ENCODE measurements at places on chromosomes 6 and 20. TPM values are rescaled to one million over a fixed set of nuclear protein-coding genes. Genes with fewer than 3 reads are reported as not detected.

GRCh38 chr6:113855500-113856374, 1.4 kb upstream of the MARCKS start:
- peak overlapping the region; percentile 99 for H3K27ac ChIP-seq
- H3K36me3 ChIP-seq: no peaks in the 10 kb centered on the region
- peak; percentile 53 for DNase-seq
- no peaks in the 10 kb centered on the region for H3K27me3 ChIP-seq
- peak overlapping the region; percentile 84 for H3K4me3 ChIP-seq
- no peaks in the 10 kb centered on the region for H3K4me1 ChIP-seq

RGS17 gene
- 0.25 TPM for total RNA-seq

DNA sequence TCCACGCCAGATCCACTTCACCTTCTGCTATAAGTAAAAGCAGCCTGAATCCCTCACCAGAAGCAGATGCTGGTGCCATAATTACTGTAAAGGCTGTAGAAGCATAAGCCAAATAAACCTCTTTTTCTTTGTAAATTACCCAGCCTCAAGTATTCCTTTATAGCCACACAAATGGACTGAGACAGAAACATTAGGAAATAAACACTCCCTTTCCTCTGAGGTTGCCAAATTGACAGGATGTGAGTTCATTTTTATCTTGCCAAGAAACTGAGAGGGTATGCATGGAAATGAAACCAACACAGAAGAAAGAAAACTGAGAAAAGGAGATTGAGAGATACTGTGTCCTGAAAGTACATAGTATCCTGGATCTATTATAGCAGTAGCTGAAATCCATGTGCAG, 481.2 kb downstream of the HAO1 start:
- H3K27me3 ChIP-seq: no peaks in the 10 kb centered on the region
- H3K4me1 ChIP-seq: no peaks in the 10 kb centered on the region
- no peak for DNase-seq
- no peak overlapping the region for H3K27ac ChIP-seq
- no peak overlapping the region for H3K4me3 ChIP-seq
- no peaks in the 10 kb centered on the region for H3K36me3 ChIP-seq

- no peak for DNase-seq
- H3K36me3 ChIP-seq: no peaks in the 10 kb centered on the region
- no peak overlapping the region for H3K27ac ChIP-seq
- no peaks in the 10 kb centered on the region for H3K4me1 ChIP-seq
- no peaks in the 10 kb centered on the region for H3K27me3 ChIP-seq
- H3K4me3 ChIP-seq: no peak overlapping the region
Measured at GRCh38 chr6:12092762-12093161, 80.7 kb downstream of the HIVEP1 start.

TRIM40 gene
- 17.0 TPM for total RNA-seq

DNA sequence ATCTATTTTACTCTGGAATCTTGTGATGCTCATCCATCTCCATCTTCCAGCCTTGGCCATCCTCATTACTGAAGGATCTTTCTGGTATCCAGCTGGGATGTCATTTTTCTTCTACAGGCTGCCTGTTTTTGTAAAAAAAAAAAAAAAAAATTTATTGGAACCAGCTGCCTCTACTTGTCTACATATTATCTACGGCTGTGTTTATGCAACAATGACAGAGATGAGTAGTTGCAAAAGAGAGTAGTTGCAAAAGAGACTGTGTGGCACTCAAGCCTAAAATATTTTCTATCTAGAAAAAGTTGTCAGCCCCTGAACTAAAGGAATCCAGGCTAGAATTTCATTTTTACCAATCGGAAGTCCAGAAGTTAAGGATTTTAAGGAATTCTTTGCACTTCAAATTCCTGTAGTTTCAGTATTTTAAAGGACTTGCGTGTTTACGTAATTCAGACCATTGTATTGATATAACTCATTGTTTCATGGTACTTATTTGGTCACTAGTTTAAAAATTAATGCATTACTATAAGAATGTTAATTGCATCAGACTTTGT, 38.6 kb upstream of the PLCG1 start:
- no peak overlapping the region for H3K4me3 ChIP-seq
- H3K4me1 ChIP-seq: no peaks in the 10 kb centered on the region
- peaks cover 16% of the 10 kb centered on the region for H3K36me3 ChIP-seq
- DNase-seq: no peak

DNA sequence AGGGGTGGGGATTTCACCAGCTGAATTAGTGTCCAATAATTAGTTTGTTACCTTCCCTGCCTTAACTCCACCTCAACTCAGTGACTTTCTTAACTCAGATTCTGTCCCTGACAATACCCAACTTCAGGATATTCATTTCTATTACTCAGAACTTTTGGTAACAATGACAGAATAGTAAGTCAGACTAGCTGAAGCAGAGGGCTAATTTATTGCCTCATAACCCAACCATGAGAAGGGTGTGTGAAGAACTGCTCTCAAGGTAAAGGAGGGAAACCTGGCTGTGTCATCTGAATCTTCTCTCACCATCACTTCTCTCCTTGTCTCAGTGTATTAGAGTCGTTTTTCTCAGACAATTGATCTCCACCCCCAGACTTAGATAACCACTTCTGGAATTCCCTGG, 1.2 kb upstream of the PI3 start:
- no peak overlapping the region for H3K4me3 ChIP-seq
- DNase-seq: no peak
- no peaks in the 10 kb centered on the region for H3K36me3 ChIP-seq
- H3K4me1 ChIP-seq: no peaks in the 10 kb centered on the region
- no peak overlapping the region for H3K27ac ChIP-seq

DNA sequence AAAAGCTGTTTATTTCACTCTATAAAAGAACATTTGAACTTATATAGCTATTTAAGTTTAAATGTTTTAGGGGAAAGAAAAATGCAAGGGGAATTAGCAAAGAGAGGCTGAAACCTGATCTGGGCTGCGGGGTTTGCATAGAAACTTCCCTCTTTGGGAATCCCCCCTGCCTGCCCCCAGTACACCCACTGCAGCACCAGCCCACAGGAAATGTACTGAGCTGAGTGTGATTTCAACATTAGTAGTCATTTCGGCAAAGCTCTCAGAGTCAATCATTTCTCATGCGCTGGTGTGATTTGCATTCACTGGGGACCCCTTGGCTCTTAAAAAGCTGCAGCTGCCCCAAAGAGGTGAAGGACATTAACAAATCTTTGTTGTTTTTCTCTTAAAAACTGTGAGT, 859.4 kb downstream of the MAFB start:
- no peak for DNase-seq
- no peaks in the 10 kb centered on the region for H3K36me3 ChIP-seq
- H3K27ac ChIP-seq: no peak overlapping the region

TRIM31 gene
- total RNA-seq: 44.4 TPM

DNA sequence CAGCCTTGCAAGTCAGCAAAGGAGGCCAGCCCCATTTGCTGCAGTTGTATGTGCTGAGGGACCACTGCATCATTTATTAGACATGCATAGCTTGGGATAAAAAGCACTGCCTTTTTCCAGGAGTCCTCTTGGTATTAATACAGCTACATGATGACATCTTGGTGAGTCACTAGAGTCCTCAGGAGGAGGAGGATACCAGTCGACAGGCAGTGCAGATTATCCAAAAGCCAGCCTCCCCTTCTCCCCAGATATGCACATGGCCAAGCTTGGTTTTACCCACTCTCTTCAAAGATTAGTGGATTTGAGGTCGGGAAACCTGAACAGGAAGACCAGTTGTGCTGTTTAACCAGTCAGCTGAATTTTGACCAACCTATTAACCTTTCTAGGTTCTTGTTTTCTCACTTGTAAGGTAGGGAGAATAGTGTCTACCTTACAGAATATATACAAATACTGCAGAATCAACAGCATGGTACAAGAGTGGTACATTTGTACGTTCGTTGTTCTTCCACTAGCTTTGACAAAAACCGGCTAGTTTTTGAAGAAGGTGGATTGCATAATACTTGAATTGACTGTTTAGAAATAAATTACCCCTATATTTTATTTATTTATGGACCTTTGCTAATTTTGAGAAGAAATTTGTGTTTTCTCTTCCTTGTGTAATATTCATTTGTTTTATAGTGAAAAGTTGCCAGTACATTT, 31.9 kb downstream of the VAPB start:
- no peaks in the 10 kb centered on the region for H3K27me3 ChIP-seq
- DNase-seq: no peak
- H3K27ac ChIP-seq: no peak overlapping the region
- no peaks in the 10 kb centered on the region for H3K36me3 ChIP-seq
- no peak overlapping the region for H3K4me3 ChIP-seq

DNA sequence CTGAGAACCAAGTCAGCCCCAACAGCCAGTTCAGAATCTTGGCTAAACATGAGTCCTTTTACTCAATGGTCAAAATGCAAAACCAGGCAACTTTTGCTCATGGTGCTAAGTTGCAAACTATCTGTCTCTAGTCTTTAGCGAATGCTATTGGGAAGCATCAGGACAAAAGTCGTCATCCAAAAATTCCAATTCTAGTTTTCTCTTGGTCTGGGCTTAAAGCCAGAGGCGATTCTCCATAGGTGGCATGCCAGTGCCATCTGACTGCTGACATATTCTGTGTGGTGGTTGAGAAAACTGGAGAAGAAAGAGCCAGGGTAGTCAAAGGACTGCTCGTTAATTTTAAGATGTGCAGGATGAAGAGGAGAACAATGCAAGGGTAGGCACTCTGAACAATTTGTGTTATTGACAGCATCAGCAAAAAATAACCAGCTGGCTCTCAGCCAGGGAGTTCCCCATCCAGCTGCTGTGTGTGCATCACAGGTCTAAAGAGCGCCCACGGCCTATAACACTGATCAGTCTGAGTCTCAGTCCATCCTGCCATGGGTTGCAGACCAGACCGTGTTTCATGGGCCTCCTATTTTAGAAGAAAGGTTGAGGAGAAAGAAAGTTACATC, 313.6 kb downstream of the ALDH8A1 start:
- no peak for DNase-seq
- no peak overlapping the region for H3K27ac ChIP-seq
- H3K36me3 ChIP-seq: no peaks in the 10 kb centered on the region
- no peak overlapping the region for H3K4me3 ChIP-seq
- H3K4me1 ChIP-seq: no peaks in the 10 kb centered on the region

GRCh38 chr6:20477485-20477884, 56.8 kb upstream of the CDKAL1 start:
- H3K4me3 ChIP-seq: no peak overlapping the region
- H3K4me1 ChIP-seq: no peaks in the 10 kb centered on the region
- H3K27me3 ChIP-seq: no peaks in the 10 kb centered on the region
- no peak overlapping the region for H3K27ac ChIP-seq
- H3K36me3 ChIP-seq: no peaks in the 10 kb centered on the region

GRCh38 chr6:147733686-147734085, 225.2 kb downstream of the SAMD5 start:
- no peaks in the 10 kb centered on the region for H3K36me3 ChIP-seq
- H3K4me3 ChIP-seq: no peak overlapping the region
- no peaks in the 10 kb centered on the region for H3K4me1 ChIP-seq

DNA sequence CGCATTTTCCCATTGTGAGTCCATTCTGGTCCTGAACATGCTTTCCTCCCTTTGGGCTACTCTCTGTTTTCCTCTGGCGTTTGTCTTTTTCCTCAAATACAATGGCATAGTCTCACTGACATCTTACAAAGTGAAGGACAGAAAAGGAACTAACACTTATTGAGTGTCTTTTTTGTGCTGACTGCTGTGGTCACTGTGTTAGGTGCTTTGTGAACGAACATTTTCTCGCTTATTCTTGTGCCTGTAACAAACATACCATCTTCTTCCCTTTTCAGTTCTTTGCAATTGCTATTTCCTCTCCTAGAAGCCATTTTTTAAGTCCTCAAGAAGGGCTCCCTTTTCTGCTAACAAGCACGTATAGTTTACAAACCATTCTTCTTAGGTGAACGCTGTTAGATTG, 15.4 kb downstream of the FIG4 start:
- H3K36me3 ChIP-seq: no peaks in the 10 kb centered on the region
- no peak overlapping the region for H3K27ac ChIP-seq
- no peaks in the 10 kb centered on the region for H3K4me1 ChIP-seq
- DNase-seq: no peak
- no peaks in the 10 kb centered on the region for H3K27me3 ChIP-seq

GRCh38 chr20:48538058-48538825, 289.6 kb downstream of the PREX1 start:
- H3K27me3 ChIP-seq: no peaks in the 10 kb centered on the region
- no peak overlapping the region for H3K4me3 ChIP-seq
- H3K27ac ChIP-seq: no peak overlapping the region
- H3K36me3 ChIP-seq: no peaks in the 10 kb centered on the region

DNA sequence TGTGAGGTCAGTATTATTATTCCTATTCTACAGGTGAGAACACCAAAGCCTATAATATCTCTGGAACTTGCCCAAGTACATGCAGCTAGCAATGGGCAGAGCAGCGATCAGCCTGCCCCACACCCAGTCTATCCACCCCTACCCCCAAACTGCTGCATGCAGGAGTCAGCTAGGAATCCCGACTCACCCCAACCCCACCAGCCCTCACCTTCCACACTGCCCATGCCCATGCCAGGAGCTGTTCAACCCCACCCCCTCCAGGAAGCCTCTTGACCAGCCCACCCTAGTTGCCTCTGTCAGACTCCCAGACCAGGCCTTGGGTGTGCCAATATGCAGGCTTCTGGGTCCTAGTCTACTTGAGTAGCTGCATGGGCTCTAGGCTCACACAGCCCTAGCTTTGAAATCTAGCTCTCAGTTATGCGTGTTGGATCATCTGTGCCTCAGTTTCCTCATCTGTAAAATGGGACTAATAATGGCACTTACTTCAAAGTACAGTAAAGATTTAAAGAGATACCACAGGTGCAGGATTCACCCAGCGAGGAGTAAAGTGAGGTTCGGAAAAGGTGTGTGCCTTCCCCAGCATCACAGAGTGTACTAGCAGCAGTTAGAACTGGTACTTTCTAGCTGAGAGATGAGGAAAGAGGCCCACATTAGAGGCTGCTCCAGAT, 173.2 kb downstream of the VEGFA start:
- H3K36me3 ChIP-seq: no peaks in the 10 kb centered on the region
- no peaks in the 10 kb centered on the region for H3K27me3 ChIP-seq
- DNase-seq: no peak
- no peak overlapping the region for H3K4me3 ChIP-seq

TSBP1 gene
- total RNA-seq: not detected

GRCh38 chr6:135938576-135939207, 87.2 kb downstream of the PDE7B start:
- no peaks in the 10 kb centered on the region for H3K27me3 ChIP-seq
- peak overlapping the region; percentile 25 for H3K27ac ChIP-seq
- DNase-seq: no peak
- no peak overlapping the region for H3K4me3 ChIP-seq

FOXC1 gene
- total RNA-seq: 1.5 TPM

KHDC1 gene
- 1.8 TPM for total RNA-seq

DNA sequence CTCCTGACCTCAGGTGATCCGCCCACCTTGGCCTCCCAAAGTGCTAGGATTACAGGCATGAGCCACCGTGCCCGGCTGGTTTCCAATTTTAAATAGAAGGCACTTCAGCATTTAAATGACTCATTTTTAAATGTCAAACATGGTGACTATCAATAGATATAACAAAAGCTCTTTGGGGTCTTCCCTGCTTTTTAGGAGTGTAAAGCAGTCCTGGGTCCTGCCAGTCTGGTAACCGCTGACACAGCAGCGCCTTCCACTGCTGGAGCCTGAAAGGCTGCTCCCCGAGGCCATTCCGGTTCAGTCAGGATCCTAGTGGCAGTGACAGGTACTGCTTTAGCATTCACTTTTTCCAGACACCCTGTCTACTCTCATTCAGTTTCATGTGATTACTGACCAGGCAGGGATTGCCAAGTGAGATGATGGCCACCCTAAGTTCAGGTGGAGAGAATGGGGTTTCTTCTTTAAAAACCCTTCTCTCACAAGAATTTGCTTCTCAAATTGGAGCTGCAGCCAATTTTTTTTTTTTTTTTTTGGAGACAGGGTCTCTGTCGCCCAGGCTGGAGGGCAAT, 5.1 kb downstream of the DIDO1 start:
- DNase-seq: peak; percentile 63
- peaks cover 56% of the 10 kb centered on the region for H3K4me1 ChIP-seq
- H3K36me3 ChIP-seq: no peaks in the 10 kb centered on the region
- H3K27ac ChIP-seq: no peak overlapping the region
- H3K4me3 ChIP-seq: no peak overlapping the region

TNXB gene
- 7.3 TPM for total RNA-seq
